ENCODE measurements at places on chromosomes 6 and 20. TPM values are rescaled to one million over a fixed set of nuclear protein-coding genes. Genes with fewer than 3 reads are reported as not detected.

SNAI1 gene
- total RNA-seq: not detected

NR2E1 gene
- total RNA-seq: 0.85 TPM

TGM6 gene
- total RNA-seq: not detected

SFTA2 gene
- not detected for total RNA-seq

SLC13A3 gene
- total RNA-seq: 3.3 TPM

Measured in nasal cavity respiratory epithelium epithelial cell of viscerocranial mucosa (primary cell).